Peyer's patch (tissue), 4 donors: ENCODE measurements at places on chromosomes 6 and 20. TPM values are rescaled to one million over a fixed set of nuclear protein-coding genes. Genes with fewer than 3 reads are reported as not detected.

The ESR1 gene
- not detected for total RNA-seq

The ID4 gene
- total RNA-seq = 2.8 TPM

The EPB41L2 gene
- total RNA-seq = 258 TPM

The PRSS16 gene
- total RNA-seq = 5.0 TPM

The SLC13A3 gene
- total RNA-seq = 1.3 TPM

The TP53TG5 gene
- total RNA-seq = not detected

The DPPA5 gene
- total RNA-seq = not detected

The ULBP3 gene
- total RNA-seq = not detected

The OR2H1 gene
- not detected for total RNA-seq

The TFAP2B gene
- not detected for total RNA-seq

The C6orf163 gene
- 5.4 TPM for total RNA-seq

The IL17A gene
- not detected for total RNA-seq

The TBX18 gene
- 1.9 TPM for total RNA-seq

The OR2B6 gene
- total RNA-seq = not detected

The THBS2 gene
- 18.2 TPM for total RNA-seq

The TAP1 gene
- total RNA-seq = 25.6 TPM

The TPBG gene
- total RNA-seq = 9.1 TPM
